ENCODE measurements at places on chromosomes 5 and 9. TPM values are rescaled to one million over a fixed set of nuclear protein-coding genes. Genes with fewer than 3 reads are reported as not detected.

Gene PCDHB2
- 5.8 TPM for total RNA-seq

Gene AQP7
- total RNA-seq = 0.33 TPM

GRCh38 chr5:36666274-36666673, 59.9 kb downstream of the SLC1A3 start:
- DNase-seq = no peak

- DNase-seq = no peak
Observed at GRCh38 chr5:176985516-176985915, 21.1 kb downstream of the UIMC1 start.

- DNase-seq = peak; percentile 63
Observed at GRCh38 chr9:114738581-114739316, 56.8 kb upstream of the TEX48 start.

GRCh38 chr9:116774421-116775180, 87.5 kb downstream of the TRIM32 start:
- DNase-seq = no peak
